ENCODE measurements at places on chromosomes 16 and 17.

GRCh38 chr17:9905902-9906301, 831 bp upstream of the RCVRN start:
- DNase-seq, result no peak

GRCh38 chr17:78316115-78316866, 43.6 kb downstream of the SOCS3 start:
- DNase-seq, result no peak

GRCh38 chr17:1577583-1578013, 15.0 kb upstream of the PITPNA start:
- DNase-seq, result no peak

GRCh38 chr17:20121359-20122253, 112.4 kb downstream of the SPECC1 start:
- DNase-seq, result peak; percentile 21

All from stimulated activated CD4-positive, alpha-beta T cell treated with anti-CD3 and anti-CD28 coated beads, Interleukin-1b, Interleukin-23, amount 100 ng/mL, for 1 hour (primary cell).